ENCODE measurements at places on chromosomes 1 and 21. TPM values are rescaled to one million over a fixed set of nuclear protein-coding genes. Genes with fewer than 3 reads are reported as not detected.

CLDN17 gene
- total RNA-seq, result not detected

RCSD1 gene
- 0.06 TPM for total RNA-seq

WLS gene
- 16.8 TPM for total RNA-seq

S100A3 gene
- 104 TPM for total RNA-seq

HSPB7 gene
- 0.11 TPM for total RNA-seq

HES4 gene
- total RNA-seq, result 52.6 TPM

CFHR1 gene
- not detected for total RNA-seq

TSPAN1 gene
- 4.9 TPM for total RNA-seq

FCRL6 gene
- total RNA-seq, result not detected

Data from A549 treated with GW870086 at 1 μM for 4 hours (cell line).